ENCODE measurements at places on chromosomes 13 and 19.

DNA sequence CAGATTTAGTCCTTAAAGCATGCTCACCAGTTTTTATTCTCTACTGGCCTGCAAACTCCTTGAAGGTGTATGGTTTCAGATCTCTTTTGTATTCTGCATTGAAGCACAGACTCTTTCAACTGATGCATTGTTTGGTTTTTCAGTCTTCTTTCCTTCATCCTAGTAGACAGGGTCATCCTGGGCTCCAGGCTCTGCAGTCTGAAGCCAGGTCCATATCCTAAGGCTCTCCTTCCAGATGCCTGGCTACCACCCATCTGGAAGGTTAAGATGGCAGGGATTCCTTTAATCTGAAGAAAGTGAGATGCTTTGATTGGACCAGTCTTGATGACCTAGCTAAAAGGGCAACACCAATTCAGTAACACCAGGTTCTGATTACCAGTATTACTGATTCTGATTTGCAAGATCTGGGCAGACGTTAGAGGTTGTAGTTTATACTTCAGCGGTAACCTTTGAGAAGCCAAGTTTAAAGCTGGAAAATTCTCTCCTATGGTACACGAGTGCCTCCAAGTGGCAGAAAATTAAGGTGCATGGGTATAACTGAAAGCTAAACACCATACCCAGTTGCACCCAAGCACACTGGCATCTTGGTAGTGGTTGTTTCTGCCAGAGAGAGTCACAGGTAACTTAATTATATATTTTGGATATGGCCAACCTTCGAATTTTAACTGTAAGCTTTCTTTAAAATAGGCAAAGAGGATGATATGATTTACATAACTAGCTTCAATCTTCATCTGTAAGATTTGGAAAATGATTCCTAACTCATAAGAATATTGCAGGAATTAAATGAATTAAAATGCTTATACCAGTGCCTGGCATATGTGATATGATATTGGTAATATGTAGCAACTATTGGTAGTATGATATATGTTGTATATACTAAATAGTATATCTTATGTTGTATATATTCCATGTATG, 1651.9 kb upstream of the MIR17HG start:
- DNase-seq = no peak

- DNase-seq = no peak
These were observed 37.4 kb upstream of the ZNF527 start for GRCh38 chr19:37333457-37333856.

- no peak for DNase-seq
These were observed 73.5 kb upstream of the GJB6 start for GRCh38 chr13:20305587-20305986.

DNA sequence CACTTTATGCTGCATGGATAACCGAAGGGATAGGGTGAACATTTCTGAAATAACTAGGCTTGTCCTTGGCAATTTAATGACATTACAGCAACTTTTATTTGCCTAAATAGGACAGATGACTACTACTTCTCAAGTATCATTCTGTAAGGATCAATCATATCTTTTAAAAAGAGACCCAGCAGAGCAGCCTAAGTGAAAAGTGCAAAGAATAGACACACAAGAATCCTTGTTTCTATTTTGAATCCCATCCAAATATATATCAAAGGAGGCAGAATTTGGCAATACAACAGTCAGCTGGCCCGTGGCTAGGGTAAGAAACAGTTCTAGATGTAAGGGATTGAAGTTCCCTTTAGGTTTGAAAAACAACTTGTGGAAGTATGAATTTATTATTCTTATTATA, 6.9 kb downstream of the THSD1 start:
- no peak for DNase-seq

DNA sequence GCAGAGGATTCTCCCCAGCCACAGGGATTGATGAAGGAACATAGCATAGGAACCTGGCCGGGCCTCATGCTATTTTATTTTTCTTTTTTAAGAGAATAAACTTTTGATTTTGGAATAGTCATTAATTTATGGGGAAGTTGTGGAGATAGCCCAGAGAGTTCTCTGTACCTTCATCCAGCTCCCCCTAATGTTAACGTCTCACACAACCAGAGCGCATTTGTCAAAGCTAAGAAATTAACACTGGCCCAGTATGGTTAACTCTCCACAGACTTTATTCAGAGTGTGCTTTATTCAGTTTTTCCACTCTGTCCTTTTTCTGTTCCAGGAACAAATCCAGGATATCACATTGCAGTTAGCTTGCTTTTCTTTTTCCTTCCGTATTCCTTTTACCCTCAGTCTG, 59.4 kb downstream of the RGCC start:
- no peak for DNase-seq

DNA sequence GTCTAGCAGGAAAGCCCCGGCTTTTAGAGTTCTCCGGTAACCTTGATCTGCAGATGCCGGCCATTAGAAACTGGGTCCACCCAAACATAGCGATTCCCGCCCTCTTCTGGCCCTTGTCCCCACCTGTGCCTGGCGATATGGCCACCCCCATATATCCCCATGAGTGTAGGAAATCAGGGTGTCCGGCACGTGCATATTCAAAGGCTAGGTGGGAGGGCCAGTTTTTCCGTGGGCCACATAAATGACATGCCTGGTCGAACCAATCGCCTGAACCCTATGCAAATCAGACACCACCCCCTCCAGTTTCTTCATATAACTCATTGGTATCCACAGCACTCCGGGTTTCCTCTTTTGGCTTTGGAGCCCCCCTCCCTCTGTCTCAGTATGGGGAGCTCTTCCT, 37.4 kb downstream of the ERICH4 start:
- no peak for DNase-seq

DNA sequence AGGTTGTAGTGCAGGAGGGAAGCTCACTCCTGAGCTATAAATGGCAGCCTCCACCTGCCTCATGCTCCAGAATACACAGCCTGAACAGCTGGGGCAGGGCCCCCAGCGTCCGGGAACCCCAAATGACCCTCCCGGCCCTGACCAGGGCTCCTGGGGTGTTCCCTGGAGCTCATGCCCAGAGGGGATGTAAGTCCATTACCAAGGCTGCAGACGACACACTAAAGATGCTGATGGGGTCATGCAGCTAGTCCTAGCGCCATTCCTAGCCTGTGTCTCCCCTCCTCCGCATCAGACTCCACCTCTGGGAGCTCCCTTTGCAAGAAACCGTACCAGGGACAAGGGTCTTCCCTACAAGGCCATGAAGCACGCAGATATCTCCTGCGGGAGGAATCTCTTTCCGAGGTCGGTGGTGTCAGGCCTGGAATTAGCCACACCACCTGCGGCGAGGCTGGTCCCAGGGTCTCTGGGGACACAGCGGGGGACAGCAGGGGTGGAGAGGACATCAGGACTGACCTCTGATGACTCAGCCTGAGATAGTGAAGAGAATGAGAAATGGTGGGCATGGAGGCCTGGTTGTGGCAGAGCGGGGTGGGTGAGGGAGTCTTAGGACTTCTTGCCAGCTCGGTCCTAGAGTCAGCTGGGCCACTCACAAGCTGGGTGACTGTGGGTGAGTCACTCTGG, 11.9 kb upstream of the TPM4 start:
- no peak for DNase-seq

DNA sequence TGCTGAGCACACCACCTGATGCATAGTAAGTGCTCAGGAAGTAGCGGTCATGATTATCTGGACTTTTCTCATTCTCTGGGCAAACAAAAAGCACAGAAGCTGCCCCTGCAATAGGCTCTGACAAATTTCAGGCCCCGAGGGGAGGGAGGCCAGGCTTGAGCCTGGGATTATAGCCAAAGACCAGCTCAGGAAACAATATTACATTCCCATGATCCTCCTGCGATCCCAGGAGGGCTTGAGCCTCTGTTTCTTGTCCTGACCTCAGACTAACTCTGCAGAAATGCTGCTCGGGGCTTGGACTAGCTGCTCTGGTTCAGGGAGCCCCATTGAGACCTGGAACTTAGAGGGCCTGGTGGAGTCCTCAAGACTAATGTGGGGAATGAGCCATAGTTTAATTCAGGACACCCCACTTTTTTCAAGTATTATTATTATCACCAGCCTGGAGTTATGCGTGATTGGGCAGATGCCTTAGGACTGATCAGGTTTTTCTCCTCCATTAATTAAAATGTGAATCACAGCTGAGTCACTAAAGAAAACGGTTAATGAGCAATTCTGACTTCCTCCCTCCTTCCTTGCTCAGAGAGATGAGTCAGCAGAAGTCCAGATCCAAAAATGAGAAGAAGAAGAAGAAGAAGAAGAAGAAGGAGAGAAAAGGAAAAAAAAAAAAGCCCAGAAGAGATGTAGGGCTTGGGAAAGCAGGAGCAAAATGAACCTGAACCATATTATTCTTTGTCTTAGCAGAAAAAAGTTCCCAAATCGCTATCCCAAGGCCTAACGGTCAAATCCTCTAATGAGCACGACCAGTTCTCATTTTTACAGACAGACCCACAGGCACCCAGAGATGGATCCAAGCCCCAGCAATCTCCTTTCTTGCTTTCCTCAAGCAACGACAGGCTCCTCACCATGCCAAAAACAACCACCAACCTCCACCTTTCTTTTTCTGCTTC, 107.2 kb downstream of the CACNA1A start:
- no peak for DNase-seq

GRCh38 chr13:27104606-27105005, 67.0 kb downstream of the USP12 start:
- no peak for DNase-seq

DNA sequence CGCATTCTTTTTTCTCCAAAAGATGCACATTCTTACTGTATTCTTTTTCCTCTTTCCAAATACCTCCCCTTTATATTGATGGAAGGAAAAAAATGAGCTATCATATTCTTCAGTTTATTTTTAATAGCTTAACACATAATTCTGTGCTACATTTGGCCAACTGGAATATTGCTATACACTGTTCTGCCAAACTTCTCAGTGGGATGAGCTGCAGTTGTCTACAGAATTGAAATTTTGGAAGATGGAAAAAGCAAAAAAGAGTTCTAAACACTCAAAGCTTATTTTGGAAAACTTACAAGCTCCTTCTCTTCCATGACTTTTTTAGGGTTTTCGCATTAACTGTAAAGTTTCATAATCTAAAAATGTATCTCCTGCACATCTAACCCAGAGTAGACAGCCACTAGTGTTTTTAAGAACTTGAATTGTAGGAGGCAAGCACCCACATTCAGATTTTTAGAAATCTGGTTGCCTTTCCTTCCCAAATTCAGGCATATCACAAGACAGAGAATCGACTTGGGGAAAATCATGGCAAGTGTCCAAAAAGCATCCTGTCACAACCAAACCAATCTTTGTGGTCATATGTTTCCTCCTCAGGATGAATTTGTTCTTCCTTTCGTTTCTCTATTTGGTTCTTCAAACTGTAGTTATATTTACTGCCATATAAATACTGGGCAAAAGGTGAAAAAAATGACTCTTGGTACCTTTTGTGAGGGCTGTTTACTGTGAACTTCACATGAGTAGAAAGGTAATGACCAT, 111.4 kb upstream of the FRY start:
- DNase-seq = no peak

DNA sequence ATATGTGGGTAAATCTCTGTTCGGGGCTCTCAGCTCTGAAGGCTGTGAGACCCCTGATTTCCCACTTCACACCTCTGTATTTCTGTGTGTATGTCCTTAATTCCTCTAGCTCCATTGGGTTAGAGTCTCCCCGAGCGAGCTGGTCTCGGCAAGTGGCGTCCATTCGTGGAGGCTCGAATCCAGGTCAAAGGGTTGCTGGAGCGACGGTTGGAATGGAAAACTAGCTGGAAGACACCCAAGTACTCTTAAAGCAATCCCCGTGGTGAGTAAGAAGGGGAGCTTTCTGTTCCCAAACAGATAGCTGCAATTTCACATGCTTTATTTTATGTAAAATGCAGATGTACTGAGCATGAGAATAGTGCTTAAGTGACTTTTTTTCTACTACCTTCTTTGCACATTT, 277.5 kb upstream of the SGCG start:
- DNase-seq = no peak

DNA sequence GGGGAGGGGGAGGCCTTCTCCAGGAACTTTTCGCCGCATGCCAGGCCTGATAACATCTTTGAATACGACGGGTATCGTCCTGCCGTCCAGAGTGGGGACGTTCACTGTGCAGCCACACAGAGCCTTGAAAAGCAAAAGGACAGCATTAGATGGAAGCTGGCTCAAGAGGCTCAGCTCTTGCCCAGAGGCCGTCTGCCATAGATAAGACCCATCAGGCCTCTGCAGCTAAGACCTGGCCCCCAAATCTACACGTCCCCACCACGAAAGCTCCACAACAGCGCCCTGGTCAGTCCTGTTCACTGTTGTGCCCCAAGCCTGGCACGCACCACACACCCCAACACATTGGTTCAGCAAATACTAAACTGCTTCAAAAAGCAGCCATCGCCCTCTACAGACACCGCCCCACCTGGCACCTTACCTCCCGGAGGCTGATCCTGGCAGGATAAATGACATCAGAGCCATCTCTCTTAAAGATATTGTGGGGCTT, 2.1 kb downstream of the DNAJB1 start:
- no peak for DNase-seq

DNA sequence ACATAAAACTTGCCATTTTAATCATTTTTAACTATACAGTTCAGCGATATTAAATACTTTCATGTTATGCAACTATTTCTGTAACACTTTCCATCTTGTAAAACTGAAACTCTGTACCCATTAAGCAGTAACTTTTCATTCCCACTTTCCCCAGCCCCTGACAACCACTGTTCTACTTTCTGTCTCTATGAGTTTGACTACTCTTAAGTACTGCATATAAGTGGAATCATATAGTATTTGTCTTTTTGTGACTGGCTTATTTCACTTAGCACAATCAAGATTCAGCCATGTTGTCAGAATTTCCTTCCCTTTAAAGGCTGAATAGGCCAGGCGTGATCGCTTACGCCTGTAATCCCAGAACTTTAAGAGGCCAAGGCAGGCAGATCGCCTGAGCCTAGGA, 56.2 kb downstream of the ARHGAP35 start:
- DNase-seq = no peak

DNA sequence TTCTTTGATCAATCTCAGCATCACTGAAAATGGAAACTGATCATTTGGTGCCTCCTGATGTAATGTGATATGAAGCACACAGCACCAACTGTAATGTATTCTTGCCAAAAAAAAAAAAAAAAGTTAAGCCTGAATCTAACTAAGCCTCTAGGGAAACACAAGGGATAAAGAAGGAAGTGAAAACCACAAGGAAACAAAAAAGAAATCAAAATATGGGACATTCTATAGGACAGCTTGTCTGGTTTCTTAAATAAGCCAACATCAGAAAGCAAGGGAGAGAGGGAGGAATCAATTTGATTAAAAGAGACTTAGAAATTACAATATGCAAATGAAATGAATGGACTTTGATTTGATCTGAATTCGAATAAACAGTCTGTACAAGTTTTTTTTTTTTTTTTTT, 20.6 kb upstream of the METTL21C start:
- DNase-seq = no peak

- no peak for DNase-seq
These were observed 282.9 kb downstream of the TSHZ3 start for GRCh38 chr19:31066385-31066784.

GRCh38 chr13:28528848-28529247, 33.9 kb upstream of the FLT1 start:
- DNase-seq = no peak

- no peak for DNase-seq
These were observed 11.6 kb downstream of the IGFL2 start for GRCh38 chr19:46159418-46160232.
